Activated CD8-positive, alpha-beta T cell treated with anti-CD3 and anti-CD28 coated beads, Interleukin-2, amount 10 ng/mL, durations not matched to agents 7 days and 5 days (primary cell): ENCODE measurements at places on chromosomes 11 and 22.

DNA sequence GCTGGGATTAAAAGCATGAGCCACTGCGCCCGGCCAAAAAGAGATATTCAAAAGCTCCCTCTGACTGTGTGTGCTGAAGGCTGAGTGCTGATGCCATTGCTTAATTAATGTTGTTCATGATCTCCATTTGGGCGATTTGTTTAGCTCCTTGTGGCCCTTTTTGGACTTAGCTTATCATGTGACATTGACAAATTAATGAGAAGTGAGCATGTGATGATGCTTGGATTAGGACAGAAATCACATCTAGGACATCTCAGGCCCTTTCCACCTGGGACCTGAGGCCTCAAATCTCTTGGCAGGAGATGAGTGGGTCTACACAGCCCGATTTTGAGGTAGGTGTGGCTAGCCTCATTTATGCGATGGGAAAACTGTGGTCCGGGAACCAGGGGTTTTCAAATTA, 10.4 kb downstream of the EHF start:
- peaks cover 39% of the 10 kb centered on the region for H3K27me3 ChIP-seq
- H3K4me3 ChIP-seq, result no peak overlapping the region
- H3K36me3 ChIP-seq, result no peaks in the 10 kb centered on the region
- H3K27ac ChIP-seq, result no peak overlapping the region

GRCh38 chr22:46039535-46039934, 62.6 kb upstream of the WNT7B start:
- DNase-seq, result no peak
- no peak overlapping the region for H3K27ac ChIP-seq
- H3K27me3 ChIP-seq, result no peaks in the 10 kb centered on the region
- no peak overlapping the region for H3K4me3 ChIP-seq
- peaks cover 31% of the 10 kb centered on the region for H3K4me1 ChIP-seq

GRCh38 chr22:26722159-26722558, 64.8 kb downstream of the MIAT start:
- no peak overlapping the region for H3K27ac ChIP-seq
- H3K4me1 ChIP-seq, result peaks cover 4% of the 10 kb centered on the region
- no peak overlapping the region for H3K4me3 ChIP-seq
- DNase-seq, result no peak

- no peak for DNase-seq
These were observed 5.2 kb upstream of the TBX10 start for GRCh38 chr11:67644472-67645418.

- peak within 1 kb of the TSS; percentile 99 for H3K27ac ChIP-seq
- H3K4me3 ChIP-seq, result peak within 1 kb of the TSS; percentile 93
- DNase-seq, result peak; percentile 99
These were observed at the start of gene AIP for GRCh38 chr11:67482827-67483798. Gene AIP, plus strand, starts transcription at chr11:67483026. Its CDS starts 133 bp downstream, at chr11:67483159.
